Activated T-helper 9 cell treated with anti-CD3 and anti-CD28 coated beads, Interleukin-2, amount 50 U/mL, for 16 hours (primary cell): ENCODE measurements at places on chromosomes 2 and 18.

- DNase-seq = no peak
Observed at GRCh38 chr2:22281033-22281432, 1103.9 kb upstream of the KLHL29 start.

DNA sequence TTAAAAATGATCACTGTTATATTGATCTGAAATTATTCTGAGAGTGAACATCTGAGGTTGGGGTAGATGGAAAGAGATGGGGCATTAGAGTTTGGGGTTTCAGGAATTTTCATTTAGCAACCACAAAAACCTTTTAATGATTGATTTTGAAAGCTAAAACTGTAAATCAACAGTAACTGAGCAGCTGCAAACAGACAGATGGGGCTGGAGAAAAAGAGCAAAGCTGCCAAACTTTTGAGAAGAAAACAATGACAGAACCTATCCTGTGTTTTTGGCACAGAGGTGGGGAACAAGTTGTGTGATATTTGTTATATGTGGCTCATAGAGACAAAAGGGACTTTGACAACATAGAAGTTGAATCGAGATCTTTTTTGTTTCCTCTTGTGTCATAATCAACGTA is 415.8 kb upstream of the DSEL start:
- no peak for DNase-seq

- DNase-seq = peak; percentile 15
Observed at GRCh38 chr2:10141736-10142639, 19.4 kb downstream of the RRM2 start.

- DNase-seq = no peak
Observed at GRCh38 chr2:236790963-236791362, 221.3 kb downstream of the ACKR3 start.

DNA sequence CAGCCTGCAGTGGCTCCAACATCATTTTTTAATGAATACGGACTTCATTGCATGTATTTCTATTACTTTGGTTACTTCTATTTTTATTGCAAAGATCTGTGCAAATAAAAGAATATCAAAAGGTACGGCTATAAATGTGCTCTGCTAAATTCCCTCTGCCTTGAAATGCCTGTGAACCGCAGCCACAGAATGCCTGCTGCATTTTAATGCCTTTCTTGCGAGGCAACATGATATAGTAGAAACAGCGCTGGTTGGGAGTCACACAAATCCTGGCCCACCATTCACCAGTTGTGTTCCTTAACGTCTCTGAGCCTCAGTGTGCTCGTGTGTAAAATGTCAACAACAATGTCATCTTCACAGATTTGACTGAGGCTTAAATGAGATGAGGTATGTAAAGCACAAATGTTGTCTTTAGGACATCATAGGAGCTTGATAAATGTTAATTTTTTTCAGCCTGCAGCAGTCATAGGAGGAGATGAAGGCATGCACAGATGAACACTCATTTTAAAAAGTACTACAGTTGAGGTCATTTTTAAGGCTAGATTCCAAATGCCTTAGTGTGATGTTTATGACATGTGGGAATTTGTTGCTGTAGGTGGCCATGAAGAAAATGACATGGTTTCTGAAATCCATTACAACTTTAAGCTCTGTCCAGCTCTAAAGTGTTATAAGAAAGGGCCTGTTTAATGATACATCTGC is 187.6 kb upstream of the NRP2 start:
- no peak for DNase-seq

GRCh38 chr2:204796581-204796980 is 251.3 kb downstream of the PARD3B start:
- no peak for DNase-seq

GRCh38 chr2:170503563-170503962 is 211.6 kb upstream of the SP5 start:
- DNase-seq = no peak

DNA sequence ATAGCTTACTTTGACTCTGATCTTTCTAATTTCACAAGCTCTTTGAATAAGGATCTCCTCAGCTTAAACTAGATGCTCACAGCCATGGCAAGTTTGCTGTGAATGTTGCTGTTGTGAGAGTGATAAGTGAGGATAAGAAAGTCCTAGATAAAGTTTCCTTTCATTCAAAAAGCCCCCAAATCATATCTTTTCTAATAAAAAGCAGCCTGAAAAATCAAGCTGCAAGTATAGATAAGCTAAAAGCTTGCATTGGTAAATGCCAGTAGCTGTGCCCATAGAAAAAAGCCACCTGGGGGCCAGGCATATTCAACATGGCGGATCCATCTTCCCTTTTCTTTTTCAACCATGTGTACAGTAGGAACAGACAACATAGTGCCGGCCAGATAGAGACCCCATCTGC is 4.3 kb downstream of the NLRC4 start:
- no peak for DNase-seq

- DNase-seq = no peak
Observed at GRCh38 chr18:48338915-48339314, 70.3 kb downstream of the ZBTB7C start.

GRCh38 chr2:110211938-110212858 is at the start of gene MTLN:
Gene MTLN, minus strand, starts transcription at chr2:110212547. Its CDS starts 22 bp downstream, at chr2:110212525.
- DNase-seq = peak; percentile 53

DNA sequence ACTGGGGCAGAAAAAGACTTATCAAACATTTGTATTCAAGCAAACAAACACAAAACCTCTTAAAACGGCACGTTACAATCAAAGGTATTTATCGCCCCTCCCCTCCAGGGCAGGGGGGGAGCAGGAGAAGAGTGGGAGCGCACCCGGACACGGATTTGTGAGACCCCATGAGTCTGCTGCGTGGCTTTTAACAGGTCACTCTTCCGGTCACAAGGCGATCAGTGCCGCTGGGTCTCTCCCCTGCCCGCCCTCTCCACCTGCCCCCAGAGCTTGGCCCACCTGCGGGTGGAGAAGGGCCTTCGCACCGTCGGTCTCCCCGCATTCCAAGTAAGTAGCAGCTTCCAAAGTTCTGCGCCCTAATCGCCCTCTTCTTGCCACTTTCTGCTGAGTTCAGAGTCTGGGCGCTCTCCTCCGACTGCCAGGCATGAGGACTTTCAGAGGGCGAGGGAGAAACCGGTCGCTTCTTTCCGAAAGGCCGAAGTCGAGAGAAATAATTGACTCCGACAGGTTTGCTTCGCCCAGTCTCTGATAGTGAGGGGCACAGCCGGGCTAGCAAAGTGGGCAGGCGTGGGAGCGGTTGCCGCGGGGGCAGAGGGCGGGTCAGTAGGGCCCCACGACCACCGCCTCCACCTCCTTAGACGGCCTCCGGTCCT is 800 bp downstream of the RPRM start:
- no peak for DNase-seq

DNA sequence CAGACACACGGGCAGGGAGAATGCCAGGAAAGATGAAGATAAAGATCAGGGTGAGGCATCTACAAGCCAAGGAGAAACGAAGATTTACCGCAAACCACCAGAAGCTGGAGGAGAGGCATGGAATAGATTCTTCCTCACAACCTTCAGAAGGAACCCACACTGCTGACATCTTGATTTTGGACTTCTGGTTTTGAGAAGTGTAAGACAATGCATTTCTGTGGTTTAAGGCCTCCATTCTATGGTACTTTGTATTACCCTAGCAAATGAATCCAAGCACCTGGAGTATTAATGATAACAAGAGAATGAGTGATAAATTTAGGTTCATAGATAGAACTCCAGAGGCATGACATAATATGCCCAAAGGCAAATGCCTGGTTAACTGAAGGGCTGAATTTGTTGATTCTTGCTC is 11.8 kb upstream of the FN1 start:
- DNase-seq = no peak
